ENCODE measurements at places on chromosomes 12 and 14.

DNA sequence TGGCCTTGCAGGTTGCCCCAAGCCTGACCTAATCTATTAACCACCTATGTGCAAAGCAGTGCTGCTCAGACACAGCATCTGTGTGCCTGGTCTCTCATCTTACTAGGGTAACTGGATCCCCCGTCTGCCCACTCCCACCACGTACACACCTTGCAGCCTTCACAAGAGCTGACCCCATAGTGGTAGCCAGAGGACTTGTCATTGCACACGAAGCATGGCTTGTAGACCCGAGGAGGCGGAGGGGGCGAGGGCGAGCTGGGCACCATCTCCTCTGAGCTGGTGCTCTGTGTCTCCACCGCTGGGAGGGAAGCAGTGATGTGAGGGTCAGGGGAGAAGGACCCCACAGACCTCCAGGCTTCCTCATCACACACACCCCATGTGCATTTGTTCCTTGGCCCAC is 8.4 kb upstream of the ITGB7 start:
- no peak for DNase-seq

GRCh38 chr12:106074706-106075392 is 63.9 kb downstream of the NUAK1 start:
- no peak for DNase-seq

DNA sequence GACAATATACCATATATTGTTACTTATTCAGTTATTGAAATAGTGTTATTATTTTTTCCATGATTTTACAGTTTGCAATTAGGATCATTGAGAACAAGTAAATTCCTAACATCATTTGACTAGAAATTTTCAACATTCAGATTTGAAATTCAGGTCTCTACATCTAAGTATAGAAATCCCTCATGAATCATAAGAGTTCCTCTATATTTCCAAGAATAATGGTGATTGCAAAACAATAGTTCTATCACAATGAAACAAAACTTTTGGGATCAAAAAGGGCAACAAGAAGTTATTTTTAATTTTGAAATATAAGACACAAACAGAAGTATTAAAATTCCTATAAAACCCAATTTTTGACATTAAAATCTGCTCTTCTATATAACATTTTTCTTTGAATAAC is 10.8 kb downstream of the CLEC1A start:
- no peak for DNase-seq

GRCh38 chr12:98793121-98793520 is 148.0 kb downstream of the APAF1 start:
- DNase-seq, result no peak

- DNase-seq, result no peak
Measured at GRCh38 chr12:120267736-120268135, 2.2 kb upstream of the PXN start.

- DNase-seq, result no peak
Measured at GRCh38 chr12:108589028-108589839, 8.7 kb downstream of the TMEM119 start.

DNA sequence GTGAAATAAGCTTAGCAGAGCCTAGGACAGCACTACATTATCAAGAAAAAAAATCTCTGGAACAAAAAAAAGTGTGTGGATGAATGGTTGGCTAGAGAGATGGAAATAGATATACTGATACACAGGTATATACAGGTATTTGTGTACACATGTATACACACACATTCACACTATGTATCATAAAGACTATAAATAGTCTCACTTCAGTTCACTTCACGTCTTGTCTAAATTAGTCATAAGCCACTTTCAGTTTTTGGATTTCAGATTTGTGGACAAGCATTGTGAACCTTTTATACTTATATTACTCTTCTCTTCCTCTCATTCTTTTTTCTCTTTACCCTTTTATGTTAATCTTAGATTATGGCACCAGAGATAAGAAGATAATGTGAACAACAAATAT is 41.8 kb upstream of the SLC6A15 start:
- DNase-seq, result no peak

- DNase-seq, result no peak
Measured at GRCh38 chr14:89366864-89367778, 49.9 kb downstream of the FOXN3 start.

DNA sequence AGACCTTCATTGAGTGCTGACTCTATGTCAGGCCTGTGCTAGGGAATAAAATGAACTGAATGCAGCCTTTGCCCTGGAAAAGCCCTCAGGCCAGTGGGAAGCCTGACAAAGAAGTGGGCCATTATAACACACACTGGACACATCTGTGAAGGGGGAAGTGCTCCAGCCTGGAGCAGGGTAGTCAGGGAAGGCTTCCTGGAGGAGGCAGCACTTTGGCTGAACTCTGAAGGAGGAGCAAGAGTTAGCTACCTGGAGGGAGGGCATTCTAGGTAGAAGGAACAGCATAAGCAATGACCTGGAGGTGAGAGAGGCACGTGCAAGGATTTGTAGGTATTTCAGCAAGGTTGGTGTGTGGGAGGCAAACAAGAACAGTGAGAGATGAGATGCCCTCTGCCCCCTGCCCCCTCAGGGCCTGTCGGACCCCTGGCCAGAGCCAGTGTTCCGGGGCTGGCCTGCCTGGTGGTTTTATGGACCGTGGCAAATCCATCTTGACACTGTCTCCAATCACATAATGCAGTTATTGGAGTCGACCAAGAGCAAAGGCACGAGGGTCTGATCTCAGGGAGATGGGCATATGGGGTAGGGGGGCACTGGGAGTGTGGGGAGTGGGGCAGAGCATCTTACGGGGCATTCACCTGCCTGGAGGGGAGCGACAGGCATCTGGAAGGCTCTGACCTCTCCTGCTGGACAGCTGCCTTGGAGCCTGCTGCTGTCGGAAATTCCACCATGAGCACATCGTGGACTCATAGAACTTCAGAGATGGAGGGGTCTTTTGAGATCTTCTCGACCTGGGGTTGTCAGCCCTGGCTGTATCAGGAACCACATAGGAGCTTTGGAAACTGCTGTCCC is 2.7 kb upstream of the FAM222A start:
- DNase-seq, result no peak

DNA sequence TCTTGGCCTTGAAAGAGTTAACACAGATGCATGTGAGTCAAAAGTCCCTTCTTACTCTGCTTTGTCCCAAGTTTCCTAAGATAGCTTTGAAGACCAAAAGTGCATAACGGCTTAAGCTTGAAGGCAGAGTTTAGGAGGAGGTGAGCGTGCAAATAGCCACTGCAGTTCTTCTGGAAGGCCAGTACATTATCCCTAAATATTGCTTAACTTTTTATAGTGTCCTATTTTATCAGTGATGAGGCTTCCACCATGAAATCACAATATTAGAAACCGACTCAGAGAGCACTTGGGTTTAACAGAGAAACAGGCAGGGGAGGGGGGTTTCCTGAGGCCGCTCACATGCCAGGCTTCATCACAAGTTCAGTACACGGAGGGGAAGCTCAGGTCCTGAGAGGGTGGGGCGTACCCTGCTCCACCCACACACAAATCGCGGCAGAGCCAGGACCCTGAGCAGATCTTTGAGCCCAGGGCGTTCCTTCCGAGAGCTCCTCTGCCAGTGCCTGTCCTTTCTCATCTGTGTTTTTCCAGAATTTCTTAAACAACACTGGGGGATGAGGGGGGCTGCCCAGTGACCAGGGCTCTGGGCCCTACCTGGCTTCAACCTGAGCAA is 26.8 kb upstream of the BDKRB2 start:
- DNase-seq, result no peak

DNA sequence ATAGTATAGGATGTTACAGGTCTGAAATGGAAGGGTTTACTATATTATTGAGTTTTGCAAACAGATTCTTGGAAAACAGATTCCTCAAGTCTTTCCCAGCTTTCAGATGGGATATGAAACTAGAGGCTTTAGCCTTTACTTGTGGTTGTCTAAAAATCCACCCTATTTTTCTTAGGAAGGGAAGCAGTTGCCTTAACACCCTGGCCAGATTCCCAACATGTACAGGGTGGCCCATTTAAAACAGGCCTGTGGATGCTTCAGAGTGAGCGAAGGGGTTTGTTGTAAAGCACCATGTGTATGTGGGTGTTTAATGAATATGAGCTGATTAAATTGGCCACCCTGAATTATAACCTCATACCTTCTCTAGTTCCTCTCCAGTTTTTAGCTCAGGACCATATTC is 415.9 kb downstream of the ZFP36L1 start:
- no peak for DNase-seq

GRCh38 chr14:70045844-70046535 is 142.8 kb downstream of the SLC8A3 start:
- DNase-seq, result peak; percentile 73

DNA sequence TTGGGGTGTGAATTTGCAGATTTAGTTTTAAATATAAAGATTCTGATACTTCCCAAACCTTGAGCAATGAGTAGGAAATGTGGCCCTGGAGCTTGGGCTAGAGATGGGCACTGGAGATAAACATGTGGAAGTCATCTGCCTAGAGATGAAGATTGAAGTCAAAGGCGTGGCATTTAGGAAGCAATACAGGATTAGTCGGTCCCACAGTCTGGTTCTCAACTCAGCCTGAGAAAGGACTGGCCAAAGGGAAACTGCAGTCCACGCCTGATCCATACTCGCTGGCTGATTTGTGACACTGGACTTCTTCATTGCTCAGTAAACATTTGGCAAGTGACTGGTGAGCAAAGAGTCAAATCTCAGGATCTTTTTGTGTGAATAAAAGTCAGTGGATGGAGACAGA is 268.2 kb upstream of the ATP2B1 start:
- DNase-seq, result no peak

GRCh38 chr12:107446476-107446875 is 239.1 kb upstream of the PWP1 start:
- no peak for DNase-seq

DNA sequence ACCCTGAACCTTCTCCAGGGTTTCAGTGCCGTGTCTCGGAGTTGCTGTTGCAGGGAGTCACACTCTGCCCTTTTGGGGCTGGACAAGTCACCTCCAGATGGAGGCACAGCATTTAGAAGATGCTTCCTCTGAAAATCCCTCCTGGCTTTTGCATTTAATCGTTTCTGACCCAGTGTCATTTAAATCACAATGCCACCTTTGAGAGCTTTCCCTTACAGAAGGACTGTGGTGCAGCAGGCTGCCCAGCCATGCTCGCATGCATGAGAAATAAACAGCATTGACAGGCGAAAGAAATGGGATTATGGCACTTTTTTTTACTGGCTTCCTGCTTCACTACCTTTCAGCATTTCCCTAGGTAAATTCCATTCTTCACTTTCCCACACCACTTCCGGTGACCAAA is 113.4 kb upstream of the DYRK2 start:
- no peak for DNase-seq

DNA sequence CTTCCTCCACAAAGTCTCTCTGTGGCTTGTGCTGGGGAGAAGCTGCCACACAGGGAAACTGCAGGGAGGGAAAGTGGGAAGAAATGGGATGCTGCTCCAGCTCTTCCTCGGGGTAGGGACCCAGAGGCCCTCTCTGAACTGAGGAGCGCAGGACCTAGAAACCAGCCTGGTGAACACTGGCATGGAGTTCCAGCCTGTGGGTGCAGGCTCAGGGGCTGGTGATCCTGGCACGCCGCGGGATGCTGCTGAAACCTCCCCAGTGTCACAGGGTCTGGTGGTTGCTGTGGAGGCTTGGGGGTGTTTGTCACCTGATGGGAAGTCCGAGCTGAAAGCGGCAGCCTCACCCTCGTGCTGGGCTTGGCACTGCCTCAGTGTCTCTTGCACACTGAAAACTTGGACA is 5.2 kb upstream of the KRT75 start:
- DNase-seq, result no peak

DNA sequence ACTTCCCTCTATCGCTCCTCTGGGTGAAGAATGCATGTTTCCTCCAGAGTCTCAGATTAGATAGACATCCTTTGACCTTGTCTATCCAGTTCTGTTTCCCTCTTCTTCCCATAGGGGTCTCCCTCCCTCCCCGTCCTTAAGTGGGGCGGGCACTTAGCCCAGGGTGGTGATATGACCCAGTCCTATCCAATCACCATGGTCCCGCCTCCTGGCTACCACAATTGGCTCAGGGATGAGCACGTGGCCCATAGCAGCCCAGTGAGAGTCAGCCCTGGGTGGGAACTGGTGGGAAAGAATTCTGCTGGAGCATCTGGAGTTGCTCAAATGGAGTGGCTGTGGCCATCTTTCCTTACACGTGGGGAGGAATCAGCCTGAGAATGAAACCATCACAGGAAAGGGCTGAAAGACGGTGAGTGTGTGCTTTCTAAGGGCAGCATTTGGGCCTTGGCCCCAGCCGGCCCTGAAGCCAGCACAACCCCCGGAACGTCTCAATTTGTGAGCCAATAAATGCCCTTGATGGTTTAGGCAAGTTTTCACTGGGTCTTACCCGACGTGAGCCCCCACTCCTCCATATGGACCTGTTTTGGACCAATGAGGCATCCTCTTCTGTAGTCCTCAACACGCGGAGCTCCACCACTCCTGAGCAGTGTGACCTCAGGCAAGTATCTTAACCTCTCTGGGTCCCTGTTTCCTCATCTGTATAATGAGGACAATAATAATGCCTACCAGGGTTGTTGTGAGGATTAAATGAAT is 14.4 kb upstream of the MLXIP start:
- DNase-seq, result peak; percentile 42

DNA sequence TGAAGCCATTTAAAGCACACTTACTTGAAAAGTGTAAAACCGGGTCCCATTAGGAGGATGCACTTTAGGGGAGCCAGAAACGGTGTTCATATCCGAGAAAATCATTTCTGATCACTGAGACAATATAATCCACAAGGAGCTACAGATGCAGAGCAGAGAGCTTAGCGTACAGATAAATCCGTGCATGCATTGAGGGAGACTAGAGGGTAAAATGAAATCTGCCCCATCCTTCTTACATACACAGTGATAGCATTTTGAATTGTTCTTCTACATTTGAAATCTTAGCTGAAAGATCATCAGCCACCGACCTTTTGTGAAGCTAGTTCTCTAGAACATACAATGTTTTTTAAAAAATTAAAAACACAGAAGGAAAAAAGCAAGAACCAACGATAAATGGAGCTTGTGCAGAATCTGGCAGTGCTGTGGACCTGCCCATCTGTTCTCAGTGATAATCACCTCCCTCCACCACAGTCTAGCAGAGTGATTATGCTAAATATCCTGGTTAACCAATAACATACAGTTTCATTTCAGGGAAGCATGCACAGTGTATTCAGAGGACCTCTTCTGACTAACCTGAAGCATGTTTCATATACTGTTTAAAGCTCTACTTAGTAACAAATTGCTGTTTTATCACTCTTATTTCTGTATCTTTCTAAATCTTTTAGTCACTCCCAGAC is 161.1 kb downstream of the PPFIA2 start:
- DNase-seq, result no peak

DNA sequence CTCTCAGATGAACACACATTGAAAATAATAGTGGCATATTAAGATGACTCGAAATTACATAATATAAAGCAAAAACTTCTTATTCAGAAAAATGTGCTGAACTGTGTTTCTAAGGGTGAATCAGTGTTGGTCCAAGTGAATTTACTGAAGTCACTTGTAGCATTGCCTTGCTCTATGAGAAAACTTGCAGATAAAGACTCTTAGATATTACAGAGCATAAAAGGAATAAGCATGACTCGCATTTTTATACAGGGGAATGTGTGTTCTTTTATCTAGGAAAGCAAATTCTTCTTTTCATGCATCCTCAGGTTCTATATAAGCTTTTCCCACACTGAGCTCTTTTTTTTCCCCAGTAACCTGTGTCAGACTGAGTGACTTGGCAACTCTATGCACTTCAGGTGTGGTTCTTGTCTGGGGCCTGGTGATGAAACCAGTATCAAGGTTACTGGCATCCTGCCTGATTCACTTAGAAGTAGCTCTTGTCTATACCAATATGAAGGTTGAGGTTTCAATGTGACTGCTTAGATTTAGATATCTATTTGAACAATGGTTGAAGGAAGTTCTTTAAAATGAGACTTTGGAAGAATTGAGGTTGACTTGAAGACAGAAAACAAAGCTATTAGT is 76.1 kb downstream of the OTOGL start:
- DNase-seq, result no peak

- DNase-seq, result no peak
Measured at GRCh38 chr12:65539023-65539422, 260.5 kb downstream of the MSRB3 start.
